ENCODE measurements at places on chromosomes 11 and 22.

DNA sequence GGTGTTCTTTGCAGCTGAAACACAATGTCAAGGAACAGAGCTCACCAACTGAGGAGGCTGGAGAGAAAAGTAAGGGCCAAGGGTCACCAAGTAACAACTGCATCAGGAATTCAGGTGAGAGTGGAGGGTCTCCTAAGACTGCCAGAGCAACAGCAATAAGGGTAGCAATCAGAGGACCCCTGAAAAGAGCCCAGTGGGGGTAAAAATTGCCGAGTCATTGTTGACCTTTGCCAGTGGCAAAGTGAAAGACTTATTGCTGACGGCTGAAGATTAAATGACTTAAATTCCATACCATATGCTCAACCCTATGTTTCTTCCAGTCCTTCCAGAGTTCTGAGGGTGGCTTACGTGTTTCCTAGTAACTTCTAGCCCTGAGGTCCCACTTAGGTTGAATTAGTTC is 51.9 kb upstream of the ARHGAP42 start:
- no peak for DNase-seq

GRCh38 chr11:66080055-66080817 is 10.2 kb downstream of the PACS1 start:
- peak; percentile 62 for DNase-seq

GRCh38 chr11:115078461-115079438 is 400.4 kb downstream of the NXPE2 start:
- no peak for DNase-seq

DNA sequence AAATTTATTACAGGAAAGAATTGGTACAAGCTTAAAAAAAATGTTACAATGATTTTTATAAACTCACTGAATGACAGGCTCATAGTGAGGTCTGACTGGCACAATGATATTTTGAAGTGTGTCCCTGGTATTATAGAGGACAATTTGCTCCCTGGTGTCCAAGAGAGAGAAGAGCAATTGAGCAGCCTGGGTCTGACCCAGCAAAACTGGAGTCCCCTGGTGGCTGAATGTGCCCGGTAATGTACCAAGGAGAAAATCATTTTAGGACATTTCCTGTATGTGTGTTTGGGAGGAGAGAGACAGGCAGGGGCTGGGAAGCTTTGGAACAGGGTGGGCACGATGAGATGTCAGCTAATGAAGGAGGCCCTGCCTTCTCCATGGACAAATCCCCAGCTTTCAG is 125.3 kb downstream of the APOL5 start:
- DNase-seq = peak; percentile 75

- no peak for DNase-seq
Observed at GRCh38 chr11:72348250-72348649, 86.1 kb downstream of the CLPB start.

- no peak for DNase-seq
Observed at GRCh38 chr11:117183724-117184349, 5.3 kb downstream of the SIDT2 start.

DNA sequence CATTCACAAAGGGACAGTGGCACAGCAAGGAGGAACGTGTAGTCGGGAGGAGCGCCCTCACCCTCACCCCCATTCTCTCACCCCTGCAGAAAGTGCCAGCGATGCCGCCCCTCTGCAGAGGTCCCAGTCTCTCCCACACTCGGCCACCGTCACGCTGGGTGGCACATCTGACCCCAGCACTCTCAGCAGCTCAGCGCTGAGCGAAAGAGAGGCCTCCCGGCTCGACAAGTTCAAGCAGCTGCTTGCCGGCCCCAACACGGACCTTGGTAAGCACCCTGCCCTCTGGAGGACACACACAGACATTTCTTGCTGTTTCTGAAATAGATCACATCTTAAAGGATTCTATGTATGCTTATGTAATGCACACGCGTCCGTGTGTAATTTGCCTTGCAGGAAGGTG is 34.9 kb downstream of the TBC1D22A start:
- peak; percentile 85 for DNase-seq

GRCh38 chr11:76714493-76714892 is 43.9 kb upstream of the LRRC32 start:
- no peak for DNase-seq

DNA sequence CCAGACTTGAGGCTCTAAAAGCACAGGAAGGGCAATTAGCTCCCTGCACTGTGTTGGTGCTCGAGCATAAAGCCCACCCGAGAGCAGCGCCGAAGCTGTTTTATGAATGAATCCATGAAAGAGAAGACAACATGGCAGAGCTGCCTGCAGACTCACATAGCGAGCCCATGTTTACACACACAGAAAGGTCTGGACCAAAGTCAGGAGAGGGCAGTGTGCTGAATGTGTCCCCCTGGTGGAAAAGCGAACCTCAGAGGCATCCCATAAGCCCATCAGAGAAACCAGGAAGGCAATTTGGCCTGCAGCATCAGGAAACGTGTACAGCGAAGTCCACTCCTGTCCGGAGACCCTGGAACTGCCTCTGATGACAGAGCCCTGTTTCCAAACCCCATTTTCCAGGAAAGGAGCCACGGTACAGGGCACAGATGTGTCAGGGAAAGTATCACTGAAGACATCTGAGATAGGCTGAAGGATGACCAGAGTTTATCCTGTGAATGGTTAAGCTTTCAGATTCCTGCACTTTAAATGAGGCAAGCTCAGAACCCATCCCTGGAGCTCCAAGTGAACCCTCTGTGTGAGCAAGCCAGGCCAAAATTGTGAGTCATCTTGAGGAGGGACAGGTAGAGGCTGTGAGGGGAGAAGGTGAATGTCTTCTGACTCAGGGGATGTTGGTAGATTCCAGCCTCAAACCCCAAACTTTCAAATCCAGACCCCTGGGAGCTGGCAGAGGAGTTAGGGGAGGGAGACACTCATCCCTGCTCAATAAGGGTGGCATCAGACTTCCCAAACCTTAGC is 36.9 kb downstream of the CHRDL2 start:
- no peak for DNase-seq

DNA sequence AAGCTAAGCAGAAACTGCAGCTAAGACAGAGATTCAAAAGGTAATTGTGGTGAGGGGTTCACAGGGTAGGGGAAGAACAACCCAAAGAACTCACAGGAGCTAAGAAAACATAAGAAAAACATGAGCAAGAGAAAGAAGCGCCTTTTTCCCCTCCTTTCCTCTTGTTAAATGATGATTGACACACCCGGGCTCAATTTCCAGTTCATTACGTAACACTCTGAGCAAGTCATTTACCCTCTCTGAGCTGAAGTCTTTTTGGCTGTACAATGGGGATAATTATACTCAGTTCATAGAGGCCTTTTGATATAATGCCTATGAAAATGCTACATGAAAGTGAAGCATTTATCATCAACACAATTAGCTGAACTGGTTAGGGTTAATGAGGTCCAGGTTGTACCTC is 17.2 kb downstream of the LRP4 start:
- no peak for DNase-seq

- DNase-seq = no peak
Observed at GRCh38 chr11:30902929-30903328, 316.8 kb upstream of the MPPED2 start.

DNA sequence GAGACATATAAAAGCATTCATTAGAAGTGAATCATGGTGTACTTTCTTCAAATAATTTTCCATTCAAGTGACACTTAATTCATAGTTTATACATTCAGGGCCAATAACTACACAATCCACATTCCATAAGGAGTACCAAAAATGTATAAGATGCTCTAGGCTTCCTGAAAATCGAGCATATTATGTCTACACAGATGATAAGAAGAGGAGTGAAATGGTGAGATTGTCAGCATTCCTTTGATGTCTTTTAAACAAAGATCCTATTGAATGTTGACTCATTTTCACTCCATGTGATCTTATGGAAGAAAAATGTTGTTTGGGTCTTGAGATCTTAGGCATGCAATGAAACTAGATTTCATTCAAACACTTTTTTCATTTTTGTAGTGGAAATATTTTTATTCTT is 843.2 kb downstream of the KCNA4 start:
- no peak for DNase-seq

DNA sequence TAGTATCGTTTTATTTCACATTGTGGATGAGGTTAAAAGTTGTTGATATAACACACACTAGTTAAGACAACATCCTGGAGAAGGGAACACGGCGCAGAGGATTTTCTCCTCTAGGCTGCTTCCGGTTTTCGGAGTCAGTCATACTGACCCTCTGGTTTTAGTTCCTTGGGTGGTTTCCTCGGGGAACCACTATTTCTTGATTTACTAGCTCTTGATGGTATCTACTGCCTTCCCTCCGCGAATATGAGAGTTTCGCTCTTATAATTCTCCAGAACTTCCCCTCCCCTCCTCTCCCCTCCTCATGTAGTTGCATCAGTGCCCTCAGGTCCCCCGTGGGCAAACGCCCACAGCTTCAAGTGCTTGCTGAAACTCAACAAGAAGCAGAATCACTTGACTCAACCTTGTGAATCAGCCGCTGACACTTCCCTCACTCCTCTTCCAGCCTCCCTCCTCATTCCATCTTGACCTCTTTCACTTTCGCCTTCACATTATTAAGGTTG is 15.9 kb upstream of the APOBEC3A start:
- no peak for DNase-seq

GRCh38 chr11:7555052-7555699 is 41.4 kb downstream of the PPFIBP2 start:
- DNase-seq = no peak

DNA sequence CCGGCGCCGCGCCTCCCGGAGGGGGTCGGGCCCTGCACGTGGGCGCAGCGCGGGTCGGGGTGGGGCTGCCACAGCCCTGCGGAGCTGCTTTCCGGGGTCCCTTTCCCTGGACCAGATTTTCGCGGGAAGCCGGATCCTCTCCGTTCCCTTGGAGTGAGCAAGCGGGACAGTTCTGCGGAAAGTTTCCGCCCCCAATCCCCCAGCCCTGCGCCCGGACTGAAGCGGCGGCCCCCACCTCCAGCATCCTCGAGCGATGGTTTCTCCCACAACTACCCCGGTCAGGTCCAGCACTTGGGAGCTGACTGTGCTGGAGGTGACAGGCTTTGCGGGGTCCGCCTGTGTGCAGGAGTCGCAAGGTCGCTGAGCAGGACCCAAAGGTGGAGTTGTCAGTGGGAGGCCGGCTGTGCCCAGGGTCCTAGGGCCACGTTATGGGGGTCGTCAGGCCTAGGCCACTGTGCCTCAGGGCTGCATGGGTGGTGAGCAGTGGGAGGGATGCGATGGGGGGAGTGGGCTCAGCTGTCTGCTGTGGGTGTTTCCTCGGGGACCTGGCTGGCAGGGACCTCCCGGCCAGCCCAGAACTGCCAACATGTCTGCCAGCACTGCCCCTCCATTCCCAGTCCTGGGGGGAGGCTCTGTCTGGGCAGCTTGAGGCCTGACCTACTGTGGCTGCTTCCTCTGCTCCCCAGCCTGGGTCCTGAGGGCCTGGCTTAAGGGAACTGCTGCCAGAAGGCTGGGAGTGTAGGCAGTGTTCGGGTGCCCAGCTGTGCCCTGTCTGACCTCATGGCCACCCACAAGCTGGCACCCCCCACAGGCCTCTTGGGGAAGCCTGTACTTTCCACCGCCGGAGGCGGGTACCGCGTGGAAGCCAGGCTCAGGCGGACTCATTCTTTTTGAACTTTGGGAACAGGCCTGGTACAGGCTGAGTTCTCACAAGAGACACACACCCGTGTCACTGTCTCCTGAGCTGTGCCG is 726 bp downstream of the ST3GAL4 start:
- no peak for DNase-seq

GRCh38 chr22:38793721-38794466 is at the start of gene DNAL4:
TSS of gene DNAL4 (minus strand) at chr22:38794143. CDS start at chr22:38782731, 11,412 bp downstream.
- DNase-seq = peak; percentile 99

DNA sequence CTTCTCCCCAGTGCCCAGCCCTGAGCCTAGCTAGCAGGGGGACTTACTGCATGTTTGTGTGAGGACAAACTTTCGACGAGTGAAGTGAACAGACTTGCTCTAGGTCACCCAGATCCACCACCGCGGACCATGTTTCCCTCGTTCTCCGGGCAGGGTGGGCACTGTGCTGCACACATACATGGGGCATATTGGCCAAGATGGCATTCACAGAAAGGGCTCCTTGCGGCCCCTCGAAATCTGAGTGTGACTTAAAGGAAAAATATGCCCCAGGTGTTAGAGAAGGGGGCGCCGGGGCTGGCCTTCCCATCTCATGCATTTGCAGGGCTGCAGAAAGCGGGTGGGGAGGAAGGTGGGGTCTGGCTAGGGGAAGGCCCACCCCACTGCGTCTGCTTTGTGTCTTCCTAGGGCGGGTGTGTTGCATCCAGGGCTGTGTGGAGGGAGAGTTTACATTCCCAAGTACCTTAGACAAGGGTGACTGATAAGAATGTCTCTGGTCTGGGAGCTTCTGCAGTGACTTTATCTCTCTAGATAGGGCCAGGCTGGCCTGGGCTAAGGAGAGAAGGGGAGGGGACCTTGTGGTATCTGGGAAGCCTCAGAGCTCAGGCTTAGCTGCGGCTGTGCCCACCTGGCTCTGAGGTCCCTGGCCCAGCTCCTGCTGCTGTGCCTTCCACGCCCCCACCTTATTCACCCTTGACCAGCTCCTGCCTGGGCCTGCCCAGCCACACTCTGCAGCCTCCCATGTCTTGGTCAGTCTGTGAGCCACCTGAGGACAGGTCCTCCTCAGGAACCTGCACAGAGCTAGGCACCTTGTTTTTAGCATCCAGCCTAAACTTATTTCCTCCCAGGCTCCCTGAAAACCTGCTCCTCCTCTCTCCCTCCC is 45.8 kb downstream of the LRRC32 start:
- no peak for DNase-seq

All from Karpas-422 (cell line).